Stimulated activated CD8-positive, alpha-beta memory T cell treated with anti-CD3 and anti-CD28 coated beads, Interleukin-7, amount 100 ng/mL, for 1 hour (primary cell): ENCODE measurements at places on chromosomes 5 and 9.

DNA sequence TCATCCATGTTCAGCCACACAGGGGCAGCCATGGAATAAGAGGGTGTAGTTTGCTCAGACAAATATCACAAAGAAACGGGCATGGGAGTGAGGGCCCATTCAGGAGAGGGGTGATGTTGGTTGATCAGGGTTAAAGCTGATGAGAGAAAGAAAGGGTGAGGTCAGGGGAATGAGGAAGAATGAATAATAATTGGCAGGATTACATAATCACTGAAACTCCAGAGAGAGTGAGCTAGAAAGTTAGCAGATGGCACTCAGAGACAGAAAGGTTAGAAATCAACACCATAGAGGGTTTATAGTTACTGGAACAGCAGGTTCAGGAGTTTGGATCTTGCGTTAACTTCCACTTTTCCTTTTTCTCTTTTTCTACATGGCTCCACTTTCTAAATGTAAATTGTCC is 113.9 kb downstream of the TAF11L14 start:
- DNase-seq = no peak

DNA sequence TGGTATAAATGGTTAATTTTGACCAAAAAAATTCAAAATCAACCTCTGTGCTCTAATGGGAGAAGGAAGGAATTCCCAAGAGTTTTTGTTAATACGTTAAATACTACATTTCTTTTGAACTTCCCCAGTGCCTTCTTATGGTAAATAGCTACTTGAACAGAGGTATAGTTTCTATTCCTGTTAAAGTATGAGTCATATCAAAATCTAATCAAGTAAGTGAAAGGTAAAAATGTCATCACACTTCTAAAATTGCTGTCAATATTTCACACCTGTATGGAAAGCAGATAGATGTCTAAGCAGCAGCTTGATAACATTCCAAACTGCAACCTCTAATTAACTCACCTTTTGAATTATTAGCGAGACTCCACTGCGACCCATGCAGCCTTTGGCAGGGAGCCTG is 214.1 kb upstream of the MEF2C start:
- DNase-seq = no peak

DNA sequence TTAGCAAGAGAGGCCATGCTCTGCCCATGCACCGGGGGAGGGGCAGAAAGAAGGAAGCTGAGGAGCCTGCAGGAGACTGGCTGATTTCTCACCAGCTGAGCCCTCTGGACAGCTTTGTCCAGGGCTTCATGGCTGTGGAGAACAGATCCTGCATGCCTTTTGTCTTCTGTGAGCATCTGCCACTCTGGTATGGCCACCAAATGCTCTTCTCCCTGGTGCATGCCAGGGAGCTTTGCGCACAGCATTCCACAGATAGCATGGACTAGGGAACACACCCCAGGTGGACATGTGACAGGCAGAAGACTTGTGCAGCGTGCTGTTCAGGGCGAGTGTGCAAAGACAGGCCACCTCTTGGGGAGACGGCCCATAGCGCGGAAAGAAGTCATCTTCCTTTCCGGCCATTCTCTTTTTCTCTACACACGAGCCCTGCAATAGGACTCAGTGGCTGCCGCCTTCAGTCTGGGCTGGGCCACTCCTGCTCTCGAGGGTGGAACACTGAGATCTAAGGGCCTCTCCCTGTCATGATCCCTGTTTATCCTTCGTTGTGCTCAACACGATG is 56.7 kb downstream of the GADD45G start:
- DNase-seq = no peak

- DNase-seq = no peak
These were observed 8.7 kb upstream of the AHRR start for GRCh38 chr5:312845-313244.

- DNase-seq = no peak
These were observed 248.0 kb downstream of the SMARCA2 start for GRCh38 chr9:2263111-2263510.

DNA sequence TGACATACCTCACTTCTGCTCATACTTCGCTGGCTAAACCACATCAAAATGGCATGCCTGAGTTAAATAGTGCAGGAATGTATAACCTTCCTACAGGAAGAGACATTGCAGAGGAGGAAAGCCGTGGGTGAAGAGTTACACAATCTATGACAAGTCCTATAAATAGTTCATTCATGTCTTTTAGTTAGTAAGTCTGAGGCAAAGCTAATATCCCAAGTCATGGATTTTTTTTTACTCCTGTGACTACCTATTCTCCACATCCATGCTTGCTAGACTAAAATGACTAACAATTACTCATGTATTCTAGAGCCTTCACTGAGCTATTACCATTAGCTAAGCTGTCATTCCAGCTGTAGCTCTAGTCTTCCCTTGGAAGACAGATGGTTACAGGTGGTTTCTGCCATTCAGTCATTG is 391.3 kb downstream of the NR2F1-AS1 start:
- no peak for DNase-seq

GRCh38 chr9:34381323-34381722 is 4.6 kb upstream of the MYORG start:
- DNase-seq = no peak

DNA sequence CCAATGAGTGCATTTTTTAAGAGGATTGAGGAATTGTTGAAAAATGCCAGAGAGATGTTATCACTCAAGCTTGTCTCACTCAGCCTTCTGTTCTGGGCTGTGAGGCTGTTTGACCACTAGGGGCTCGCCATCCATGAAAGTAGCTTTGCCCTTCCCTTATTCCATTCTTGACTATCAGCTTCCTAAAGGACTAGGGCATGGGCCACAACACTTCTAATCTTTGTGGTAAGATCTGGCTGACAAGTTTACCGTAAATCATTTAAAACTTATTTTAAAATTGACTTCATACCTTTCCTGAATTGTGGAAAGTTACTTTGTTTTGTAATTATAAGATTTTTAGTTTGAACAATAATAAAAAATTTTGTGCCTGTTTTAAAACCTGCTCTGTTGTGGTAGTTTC is 49.5 kb downstream of the TJP2 start:
- no peak for DNase-seq

DNA sequence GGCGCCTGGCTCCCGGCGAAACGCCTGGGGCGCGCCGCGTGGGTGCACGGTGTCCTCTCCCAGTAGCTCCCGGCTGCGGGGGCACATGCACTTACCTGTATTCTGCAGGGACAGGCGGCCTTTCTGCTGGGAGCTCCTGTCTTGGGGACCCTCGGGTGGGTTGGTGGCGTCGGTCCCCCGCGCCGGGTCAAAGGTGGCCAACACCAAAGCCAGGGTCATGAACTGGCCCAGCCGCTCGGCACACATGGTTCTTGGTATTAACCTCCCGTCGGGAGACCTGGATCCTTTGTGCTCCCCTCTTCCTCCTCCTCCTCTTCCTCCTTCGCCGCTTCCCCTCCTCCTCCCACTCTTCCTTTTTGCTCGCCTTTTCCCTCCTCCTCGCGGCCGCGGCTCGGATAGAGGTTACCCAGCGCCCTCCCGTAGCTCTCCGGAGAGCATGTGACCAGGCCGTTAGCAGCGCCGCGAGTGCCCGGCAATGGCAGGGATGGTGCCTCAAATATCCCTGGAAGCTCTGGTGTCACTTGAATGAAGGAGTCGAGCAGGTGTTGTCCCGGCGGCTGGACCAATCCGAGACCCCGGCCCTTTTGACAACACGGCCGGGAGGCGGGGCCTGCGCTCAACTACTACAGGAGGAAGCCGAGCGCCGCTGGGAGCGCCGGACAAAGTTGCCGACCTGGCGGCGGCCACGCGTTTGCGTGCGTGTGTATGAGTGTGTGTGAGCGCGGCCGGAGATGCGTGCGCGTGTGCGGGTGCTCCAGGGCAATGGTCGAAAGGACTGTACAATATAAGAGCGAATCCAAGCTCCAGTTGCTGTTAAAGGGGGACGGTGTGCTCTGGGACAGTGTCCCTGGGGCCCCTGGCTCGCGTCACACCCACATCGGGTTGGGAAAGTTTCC is at the start of gene STC2:
Gene STC2 (minus strand): TSS at position 467 of the 896 bp plus-strand sequence. CDS start 221 bp downstream, at position 246.
- no peak for DNase-seq

DNA sequence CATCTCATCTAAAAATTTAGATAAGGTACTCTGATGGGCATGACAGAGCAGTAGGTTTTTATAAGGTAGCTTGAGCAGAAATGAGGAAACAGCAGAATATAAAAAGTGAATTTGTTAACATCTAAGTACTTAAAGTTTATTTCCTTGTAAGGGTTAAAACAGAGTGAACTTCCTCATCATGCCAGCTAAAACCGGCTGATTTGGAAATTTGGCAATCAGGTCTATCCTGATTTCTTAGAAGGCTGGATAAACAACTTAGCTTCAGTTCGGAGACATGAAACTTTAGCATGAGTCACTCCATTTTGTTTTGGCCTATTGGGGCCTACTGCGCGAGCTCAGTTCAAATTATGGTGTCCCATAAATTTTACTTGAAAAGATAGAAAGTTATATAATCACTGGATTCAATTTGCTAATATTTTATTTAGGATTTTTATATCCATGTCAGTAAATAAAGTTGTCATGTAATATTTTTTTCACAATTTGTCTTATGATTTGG is 241.6 kb upstream of the RORB start:
- DNase-seq = no peak

GRCh38 chr5:158324236-158324635 is 465.3 kb upstream of the CLINT1 start:
- DNase-seq = no peak

DNA sequence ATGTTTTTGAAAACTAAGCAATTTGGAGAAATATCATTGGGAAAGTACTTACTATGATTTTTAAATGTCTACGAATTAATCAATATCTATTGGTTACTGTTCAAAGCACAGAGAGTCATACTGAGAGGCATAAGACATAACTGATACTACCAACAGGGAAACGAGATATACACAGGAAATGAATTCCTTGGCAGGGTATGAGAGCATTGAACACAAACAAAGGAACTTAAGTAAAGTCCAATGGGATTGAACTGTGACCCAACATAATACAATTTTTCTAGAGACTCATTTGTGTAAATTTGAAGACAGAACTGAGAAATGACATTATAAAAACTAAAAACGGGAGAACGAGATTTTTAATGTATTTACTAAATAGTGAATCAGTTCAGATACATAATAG is 1.3 kb upstream of the ITGA1 start:
- DNase-seq = no peak

DNA sequence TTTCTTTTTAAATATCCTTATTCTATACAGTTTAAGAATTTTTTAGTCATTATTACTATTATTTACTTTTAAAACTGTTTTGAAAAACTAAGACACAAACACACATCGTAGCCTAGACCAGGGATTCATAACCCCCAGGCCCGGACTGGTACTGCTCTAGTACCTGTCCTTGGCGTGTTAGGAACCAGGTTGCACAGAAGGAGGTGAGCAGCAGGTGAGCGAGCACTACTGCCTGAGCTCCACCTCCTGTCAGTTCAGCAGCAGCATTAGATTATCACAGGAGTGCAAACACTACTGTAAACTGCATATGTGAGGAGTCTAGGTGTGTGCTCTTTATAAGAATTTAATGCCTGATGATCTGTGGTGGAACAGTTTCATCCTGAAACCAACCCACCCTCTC is 357.0 kb downstream of the PTPRD start:
- no peak for DNase-seq

DNA sequence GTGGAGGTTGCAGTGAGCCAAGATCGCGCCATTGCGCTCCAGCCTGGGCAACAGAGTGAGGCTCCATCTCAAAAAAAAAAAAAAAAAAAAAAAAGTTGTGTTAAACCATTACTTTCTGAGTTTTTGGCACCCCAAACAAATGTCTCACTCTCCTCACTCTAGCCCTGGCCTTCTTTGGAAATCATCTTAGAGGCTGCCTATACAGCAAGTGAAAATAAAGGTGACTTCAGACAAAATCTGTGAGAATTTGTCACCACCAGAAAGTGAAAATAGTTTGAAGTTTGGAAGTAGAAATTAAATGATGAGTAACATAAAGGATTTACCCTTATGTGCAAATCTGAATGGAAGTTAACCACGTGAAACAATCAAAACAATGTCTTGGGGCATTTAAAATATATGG is 7.2 kb upstream of the ZNF131 start:
- no peak for DNase-seq

- no peak for DNase-seq
These were observed 179.3 kb downstream of the CTNND2 start for GRCh38 chr5:11724940-11725339.

GRCh38 chr5:68287976-68288706 is 72.6 kb downstream of the PIK3R1 start:
- DNase-seq = peak; percentile 23

- DNase-seq = no peak
These were observed 15.3 kb upstream of the CD180 start for GRCh38 chr5:67211926-67212325.

DNA sequence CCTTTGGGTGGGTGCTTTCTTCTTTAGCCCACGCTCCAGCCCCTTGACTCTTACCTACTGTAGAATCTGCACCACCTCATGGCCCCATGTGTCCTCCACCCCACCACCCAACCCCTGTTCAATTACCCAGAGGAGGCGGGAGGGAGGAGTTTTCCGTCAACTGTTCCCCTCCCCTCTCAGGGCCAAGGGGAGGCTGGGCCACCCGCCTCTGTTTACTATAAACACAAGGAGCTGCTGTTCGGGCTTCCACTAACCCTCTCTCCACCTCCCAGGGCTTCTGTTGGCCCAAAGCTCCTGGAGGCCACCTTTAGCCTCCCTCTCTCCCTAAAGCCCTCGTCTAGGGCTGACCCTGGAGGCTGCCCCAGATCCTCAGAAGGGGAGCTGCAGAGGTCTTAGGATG is 59.2 kb downstream of the FOXI1 start:
- DNase-seq = no peak

GRCh38 chr5:179765400-179765799 is 28.4 kb upstream of the LTC4S start:
- no peak for DNase-seq

DNA sequence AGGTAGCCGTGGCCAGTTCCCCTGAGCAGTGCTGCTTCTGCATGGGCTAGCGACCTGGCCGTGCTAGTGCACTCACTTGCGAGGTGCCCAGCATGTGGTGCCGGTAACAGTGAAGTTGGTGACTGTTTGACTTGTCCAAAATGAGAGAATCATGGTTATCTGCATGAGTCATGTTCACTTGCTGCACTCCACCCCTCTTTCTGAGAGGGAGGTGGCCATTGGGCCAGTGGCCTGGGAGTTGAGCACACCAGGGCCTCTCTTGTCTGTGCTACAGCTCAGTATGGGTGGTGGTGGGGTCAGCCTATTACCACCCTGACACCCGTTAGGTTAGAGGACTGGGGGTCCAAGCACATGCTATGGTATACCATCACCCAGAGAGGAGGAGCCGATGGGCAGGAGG is 55.4 kb upstream of the GARNL3 start:
- no peak for DNase-seq

- no peak for DNase-seq
These were observed 218.1 kb upstream of the CD180 start for GRCh38 chr5:67414712-67415111.
